A172 (cell line): ENCODE measurements at places on chromosomes 6 and 20. TPM values are rescaled to one million over a fixed set of nuclear protein-coding genes. Genes with fewer than 3 reads are reported as not detected.

GRCh38 chr20:4041748-4042411, 26.5 kb upstream of the RNF24 start:
- DNase-seq: peak; percentile 99

GRCh38 chr20:50439539-50440453, 70.4 kb upstream of the PTPN1 start:
- DNase-seq: no peak

DNA sequence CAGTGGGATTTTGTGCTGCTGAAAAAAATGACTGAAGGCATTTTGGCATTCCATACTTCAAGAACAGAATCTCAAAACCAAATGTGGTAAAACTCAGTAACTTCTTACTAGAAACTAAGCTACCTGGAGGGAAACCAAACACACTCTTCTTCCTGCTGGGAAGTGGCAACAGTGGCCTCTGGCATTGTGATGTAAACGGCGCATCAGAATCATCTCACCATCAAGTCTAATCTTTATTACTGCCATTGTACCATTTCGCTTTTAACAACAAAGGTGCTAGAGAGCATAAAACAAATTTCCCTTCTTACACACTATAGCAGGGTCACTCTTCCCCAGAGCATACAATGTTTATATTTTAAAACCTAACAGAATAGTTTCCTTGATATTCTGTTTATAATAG, 101.6 kb upstream of the CEP162 start:
- no peak for DNase-seq

The FOXF2 gene
- total RNA-seq: not detected in 2 replicates

GRCh38 chr6:150662814-150663213, 63.1 kb downstream of the PLEKHG1 start:
- DNase-seq: no peak

DNA sequence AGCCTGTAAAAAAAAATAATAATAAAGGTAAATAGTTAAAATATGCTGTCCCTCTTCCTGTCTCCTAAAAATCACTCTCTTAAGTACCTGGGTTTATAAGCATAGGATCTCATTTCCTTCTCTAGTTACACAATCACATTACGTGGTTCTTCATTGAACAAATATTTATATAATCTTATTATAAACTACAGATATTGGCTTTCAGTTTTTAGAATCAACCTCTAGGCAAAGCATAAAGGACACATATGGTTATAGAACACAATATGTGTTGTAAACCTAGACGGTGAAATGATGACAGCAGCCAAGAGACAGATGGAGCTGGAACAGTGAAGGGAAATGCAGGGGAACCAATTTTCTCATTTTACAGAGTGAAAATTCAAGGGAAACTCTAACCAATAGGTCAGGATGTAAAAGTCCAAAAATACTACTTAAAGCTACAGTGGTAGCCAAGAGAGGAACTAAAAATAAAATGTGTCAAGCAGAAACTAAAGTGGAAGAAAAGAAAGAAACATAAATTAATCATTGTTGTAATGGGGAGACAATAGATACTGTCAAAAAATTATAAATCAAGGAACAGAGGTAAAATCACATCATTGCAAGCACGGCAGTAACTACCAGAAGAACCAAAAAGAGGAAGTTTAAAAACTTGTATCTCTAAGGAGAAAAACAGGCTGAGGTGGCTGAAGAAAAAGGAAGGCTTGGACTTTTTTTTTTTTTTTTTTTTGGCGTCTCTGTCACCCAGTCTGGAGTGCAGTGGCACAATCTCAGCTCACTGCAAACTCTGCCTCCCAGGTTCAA, 82.8 kb upstream of the CDYL start:
- no peak for DNase-seq

The MLIP gene
- total RNA-seq: 0.81 and 1.1 TPM in 2 replicates

- no peak for DNase-seq
Measured at GRCh38 chr20:3239867-3240775, 1.1 kb upstream of the SLC4A11 start.

- DNase-seq: no peak
Measured at GRCh38 chr6:43953256-43953655, 174.0 kb downstream of the MRPL14 start.

DNA sequence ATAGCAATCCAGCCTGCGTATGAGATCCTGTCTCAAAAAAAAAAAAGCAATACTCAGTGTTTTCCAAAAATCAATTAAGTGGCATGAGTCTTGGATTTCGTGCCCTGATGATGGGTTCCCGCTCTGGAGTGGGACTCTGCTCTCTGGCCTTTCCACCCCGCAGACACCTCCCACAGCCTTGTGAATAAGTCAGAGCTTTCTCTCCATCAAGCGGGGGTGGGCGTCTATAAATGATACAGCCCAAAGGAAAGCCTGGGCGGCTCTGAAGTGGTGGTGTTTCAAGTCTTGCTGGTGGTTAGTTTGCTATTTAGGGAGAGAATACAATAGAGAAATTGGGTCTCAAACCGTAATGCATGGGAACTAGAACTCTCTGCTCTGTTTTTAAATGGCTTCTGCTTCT, 52.5 kb upstream of the TAGAP start:
- DNase-seq: no peak

DNA sequence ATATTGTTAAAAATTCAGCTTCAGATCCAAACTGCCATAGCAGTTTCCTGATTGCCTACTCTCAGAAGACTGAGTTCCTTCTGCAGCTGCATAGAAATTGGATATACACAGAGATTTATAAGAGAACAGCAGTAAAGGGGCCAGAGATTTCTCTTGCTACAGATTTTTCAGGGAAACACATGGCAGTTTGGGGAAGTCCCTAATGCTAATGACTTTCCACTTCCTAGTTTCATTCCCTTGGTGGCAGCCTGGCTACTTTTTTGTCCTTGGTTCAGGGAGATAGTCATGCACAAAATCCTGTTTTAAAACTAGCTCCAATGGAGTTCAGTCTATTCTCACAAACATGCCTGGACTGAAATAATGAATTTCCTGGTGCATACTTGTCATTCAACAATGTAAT, 125.3 kb upstream of the PLCB4 start:
- DNase-seq: no peak

DNA sequence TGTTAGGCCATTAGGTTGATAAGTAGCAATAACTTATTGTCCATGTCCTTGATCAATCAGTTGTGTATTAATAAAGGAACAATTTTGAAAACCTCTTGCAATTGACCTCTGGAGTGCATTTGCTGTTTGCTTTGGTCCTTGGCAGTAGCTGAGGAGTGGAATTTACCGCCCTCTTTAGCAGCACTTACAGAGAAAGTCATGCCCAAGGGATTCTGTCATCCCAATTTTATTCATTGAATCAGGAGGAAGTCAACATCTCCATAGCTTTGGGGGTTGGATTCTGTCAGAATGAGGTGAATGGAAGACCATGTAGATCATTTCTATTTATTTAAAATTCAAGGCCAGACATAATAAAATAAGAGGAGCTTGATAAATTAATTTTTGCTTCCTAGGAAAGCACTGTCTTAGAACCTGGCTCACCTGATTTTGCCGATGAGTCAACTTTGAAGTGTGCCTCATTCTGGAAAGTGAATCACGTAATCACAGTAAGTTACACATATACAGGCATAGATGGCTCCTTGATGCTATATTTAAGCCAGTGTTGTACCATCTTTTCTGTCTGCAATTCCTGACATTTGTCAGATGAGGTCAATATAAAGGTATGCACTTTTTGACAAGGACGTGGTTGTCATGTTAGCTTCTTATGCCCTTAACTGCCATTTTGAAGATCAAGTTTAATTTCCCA, 128.7 kb upstream of the MLIP start:
- peak; percentile 55 for DNase-seq

DNA sequence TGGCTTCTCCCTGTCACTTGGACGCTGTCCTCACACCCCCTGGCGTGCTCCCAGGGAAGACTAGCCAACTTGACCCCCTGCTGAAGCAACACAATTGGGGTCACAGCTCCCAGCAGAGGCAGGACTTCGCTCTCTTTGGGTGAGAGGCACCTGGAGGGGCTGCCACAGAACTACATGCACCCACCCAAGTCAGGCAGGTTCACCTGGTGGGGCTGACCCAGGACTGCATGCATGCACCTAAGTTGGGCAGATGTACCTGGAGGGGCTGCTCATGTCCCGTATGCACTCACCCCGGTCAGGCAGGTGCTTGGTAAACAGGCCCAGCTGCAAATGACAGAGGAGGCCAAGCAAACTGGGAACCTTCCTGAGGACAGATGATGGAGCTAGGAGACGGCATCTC, 154.3 kb upstream of the RPS6KA2 start:
- DNase-seq: no peak
